Iris pigment epithelial cell (primary cell): ENCODE measurements at places on chromosomes 3 and 15.

- DNase-seq: peak; percentile 39
Observed at GRCh38 chr3:182735672-182736071, 57.6 kb upstream of the ATP11B start.

DNA sequence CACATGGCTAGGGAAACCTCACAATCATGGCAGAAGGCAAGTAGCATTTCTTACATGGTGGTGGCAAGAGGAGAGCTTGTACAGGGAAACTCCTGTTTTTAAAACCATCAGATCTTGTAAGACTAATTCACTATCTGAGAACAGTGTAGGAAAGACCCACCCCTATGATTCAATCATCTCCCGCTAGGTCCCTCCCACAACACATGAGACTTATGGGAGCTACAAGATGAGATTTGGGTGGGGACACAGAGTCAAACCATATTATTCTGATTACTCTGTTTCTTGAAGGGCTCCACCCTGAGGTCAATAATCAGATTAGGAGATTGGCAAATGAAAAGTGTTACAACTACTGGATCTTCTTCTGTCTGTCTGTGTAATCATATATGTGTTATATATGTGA lies 21.5 kb upstream of the TMEM45A start:
- no peak for DNase-seq

DNA sequence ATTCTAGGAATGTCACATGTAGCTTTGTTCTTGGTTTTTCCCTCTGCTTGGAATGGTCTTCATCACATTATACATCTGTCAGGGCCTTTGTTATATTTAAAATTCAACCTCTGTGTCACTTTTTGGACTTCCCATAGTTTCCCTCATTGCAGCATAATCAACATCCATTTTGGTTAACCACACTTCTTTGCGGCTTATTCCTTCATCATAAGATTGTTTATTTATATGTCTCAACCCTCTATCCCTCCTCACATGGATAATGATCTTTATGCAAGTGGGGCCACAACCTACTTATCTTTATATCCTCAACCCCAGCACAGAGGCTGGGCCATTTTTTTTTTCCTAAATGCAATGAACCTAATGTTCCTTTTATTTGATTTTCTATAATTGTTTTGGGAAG lies 260.0 kb upstream of the THBS1 start:
- no peak for DNase-seq

DNA sequence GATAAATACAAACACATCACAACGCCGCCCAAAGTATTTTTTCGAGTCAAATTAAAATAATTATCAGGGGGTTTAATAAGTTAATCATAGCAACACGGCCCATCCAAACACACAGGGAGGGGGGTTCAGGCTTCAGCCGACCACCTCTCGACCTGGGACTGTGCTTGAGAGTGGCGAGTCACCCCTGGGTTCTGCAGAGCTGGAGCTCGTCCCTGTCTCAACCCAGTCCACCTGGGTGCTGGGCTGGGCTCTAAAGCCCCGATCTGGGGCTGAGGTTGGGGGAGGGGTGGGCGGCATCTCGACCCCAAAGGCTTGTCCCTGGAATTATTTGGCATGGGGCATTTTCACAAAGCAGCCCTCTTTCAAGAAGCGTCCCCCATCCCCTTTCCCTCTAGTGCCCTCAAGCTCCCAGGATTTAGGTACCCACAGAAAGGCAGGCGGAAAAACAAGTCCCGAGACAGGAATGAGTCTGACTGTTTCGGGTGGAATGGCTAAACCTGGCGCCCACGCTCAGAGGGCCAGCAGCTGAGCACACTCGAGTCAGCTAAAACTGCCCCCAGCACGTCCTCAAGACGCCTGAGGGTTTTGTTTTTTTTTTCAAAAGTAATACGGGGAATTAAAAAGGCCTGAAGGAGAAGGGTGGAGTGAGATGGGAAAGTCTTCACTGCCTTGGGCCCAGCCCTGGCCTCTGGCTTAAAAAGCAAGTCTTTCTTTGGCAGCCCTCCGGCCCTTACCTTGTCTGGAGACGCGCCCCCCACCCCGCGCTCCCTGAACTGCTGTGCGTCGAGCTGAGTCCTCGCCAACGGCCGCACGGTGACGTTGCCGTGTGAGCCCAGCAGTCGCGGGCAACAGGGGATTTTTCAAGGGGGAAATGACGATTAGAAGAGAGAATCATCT lies 32.5 kb downstream of the NR2F2 start:
- no peak for DNase-seq

- peak; percentile 96 for DNase-seq
Observed at GRCh38 chr3:155230382-155230781, 63.1 kb downstream of the STRIT1 start.

DNA sequence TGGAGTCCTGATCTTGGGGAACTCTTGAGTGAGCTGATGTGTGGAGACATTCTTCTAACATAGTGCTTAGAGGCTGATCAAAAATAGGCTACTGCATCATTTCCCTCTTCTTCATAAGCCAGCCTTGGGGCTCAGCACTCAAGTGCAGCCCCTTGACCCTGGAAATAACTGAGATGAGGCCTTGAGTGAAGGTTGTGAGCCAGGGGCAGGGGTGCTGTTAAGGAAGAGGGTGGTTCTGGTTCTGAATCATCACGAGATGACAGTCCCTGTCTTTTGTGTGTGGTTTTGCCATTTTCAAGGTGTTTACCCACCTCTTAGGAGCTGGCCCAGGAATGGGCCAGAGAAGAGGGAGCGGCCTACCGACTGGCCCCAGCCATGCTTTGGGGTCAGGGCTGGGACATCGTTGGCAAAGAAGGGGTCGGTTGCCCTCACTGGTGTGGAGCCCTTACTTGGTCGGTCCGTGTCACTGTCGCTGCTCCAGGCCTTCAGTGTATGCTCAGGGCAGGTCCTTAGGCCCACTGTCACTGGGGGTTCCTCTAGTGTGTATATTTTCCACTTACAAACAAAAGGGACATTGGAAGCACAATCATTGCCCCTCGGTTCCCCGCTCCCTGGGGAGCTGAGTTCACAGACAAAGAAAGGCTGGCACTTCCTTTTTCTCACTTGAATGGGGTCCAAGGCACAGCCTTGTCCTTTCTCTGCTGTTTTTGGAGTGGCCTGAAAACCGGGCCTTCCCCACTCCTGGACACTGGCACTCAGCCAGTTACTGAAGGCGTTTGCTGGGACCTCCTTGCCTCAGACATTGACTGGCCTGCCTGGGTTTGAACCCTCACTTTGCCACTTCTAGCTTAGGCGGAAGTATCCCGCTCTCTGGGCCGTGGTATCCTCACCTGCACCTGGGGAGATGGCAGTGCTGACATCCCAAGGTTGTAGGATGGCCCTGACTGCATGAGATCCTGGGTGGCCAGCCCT lies 46.6 kb downstream of the SLC6A6 start:
- DNase-seq: no peak

DNA sequence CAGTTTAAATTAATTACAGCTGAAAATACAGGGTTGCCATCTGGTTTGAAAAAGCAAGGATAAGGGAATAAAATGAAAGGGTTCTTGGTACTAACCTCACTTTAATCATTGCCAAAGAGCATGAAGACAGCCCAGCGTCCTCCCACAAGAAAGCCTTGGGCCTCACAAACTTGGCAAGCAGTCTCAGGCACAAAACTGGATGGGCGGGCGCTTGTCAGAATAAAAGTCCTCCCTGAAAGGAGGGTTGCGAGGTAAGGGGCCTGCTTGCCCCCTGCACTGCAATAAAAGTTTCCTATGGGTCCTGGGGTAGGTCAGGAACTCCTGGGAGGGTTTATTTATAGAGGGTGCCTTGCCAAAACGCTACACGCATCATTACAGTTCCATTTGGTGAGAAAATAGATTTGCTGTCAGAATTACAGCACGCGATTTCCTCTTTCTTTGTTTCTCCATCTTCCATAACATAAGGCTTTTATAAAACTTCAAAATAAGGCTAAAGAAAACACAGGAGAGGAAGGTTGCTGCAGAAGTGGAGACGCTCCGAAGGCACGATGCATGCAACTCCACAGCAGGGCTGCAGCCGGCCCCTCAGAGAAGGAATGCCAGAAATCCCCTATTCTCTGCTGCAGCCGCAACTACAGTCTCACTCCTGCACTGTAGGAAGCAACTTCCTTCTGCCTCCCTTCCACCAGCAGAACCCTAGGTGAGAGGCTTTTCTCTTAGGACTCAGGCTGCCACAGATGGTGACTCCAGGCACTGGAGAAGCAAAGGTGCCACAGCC lies 61.3 kb downstream of the VGLL4 start:
- peak; percentile 90 for DNase-seq

- DNase-seq: peak; percentile 68
Observed at GRCh38 chr3:159751146-159751545, 237.5 kb upstream of the IL12A start.

DNA sequence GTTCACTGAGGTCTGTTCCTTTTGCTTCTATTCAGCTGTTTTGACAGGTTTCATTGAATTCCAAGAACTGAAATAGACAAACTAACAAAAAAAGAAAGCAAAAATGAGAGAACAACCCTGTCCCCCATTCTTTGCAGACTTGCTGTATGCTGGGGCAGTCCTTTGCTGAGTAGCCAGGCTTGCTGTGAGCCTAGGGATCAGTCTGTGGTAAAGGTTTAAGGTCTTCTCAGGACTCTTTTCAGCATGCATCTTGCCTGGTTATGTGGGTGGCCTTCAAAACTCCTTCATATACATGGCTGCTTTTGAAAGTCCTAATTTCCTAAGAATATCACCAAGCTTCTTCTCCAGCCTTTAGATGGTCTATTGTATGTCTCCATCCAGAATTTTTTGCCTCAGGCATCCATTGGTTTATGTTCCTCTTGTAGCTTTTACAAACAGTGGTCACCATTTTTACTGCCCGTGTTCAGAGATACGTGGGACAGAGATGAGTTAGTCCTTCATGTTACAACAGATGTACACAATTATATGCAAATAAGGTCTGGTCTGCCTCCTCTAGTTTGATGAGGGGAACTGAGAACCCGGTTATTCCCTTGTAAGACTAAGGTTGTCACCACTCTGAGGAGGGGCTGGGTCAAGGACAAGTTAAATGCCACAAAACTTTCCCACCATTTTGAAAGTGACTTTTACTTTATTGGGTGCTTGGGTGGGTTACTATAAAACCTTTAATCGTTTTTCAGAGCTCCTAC lies 41.4 kb downstream of the SACM1L start:
- no peak for DNase-seq

- DNase-seq: peak; percentile 90
Observed at GRCh38 chr15:85333132-85333831, 47.1 kb upstream of the AKAP13 start.

GRCh38 chr15:88238618-88239430 lies 17.7 kb downstream of the NTRK3 start:
- peak; percentile 14 for DNase-seq

- DNase-seq: peak; percentile 57
Observed at GRCh38 chr3:35965908-35966307, 326.6 kb downstream of the ARPP21 start.

DNA sequence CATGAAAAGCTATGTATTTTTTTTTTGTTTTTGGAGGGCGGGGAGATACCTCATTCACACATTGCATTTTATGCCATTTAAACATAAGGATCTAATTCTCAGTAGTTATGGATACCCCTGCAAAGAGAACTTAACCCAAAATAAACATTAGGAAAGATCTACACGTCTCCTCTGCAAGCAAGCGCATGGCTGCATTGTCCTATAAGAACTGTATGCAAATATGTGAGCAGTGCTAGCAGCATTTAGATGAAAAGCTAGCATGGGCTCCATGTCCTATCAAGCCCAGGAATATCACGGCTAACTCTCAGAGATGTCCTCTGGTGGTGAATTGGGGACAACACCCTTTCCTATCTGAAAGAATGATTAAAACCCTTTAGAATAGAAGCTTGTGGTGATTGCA lies 292.8 kb downstream of the MEX3B start:
- DNase-seq: no peak
